Progenitor cell of endocrine pancreas (in vitro differentiated cells): ENCODE measurements at places on chromosomes 1 and 21. TPM values are rescaled to one million over a fixed set of nuclear protein-coding genes. Genes with fewer than 3 reads are reported as not detected.

DNA sequence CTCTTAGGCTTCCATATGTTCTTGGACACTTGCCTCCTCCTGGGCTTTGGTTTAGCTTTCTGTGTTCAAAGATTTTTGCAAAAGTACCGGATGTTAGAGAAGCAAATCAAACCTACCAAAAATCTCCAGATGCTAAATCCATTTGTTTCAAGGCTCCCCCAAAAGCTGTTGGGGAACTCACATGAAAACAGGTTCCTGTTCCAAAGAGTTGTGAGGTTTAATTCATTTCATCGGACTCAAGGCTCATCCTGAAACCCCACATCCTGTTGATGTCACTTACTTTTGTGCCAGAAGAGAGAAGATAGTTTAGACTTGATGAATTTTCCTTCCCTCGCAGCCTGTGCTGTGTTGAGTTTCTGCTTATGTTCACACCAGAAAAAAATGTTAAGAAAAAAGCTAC, 41.7 kb upstream of the RXRG start:
- DNase-seq, result no peak
- H3K27me3 ChIP-seq, result peaks cover 21% of the 10 kb centered on the region
- no peak overlapping the region for H3K4me3 ChIP-seq
- H3K4me1 ChIP-seq, result no peaks in the 10 kb centered on the region

TLR5 gene
- 3.2 and 3.9 TPM in 2 replicates for total RNA-seq

DNA sequence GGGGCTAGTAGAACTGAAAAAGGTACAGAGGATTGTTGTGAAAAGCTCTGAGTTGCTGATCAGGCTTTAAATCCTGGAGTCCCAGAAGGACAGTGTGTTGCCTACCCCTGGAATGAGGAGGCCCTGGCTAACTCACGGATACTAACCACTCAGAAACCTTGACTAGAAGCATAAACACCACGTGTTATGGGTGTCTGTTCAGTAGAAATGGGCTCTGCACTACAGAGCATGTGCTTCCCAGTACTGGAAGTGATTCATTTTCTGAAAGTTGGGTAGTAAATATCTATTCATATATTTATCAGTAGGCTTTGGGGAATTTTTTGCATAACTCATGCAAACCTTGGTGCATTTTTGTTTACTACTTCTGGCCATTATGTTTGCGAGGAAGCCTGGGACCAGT, 15.1 kb upstream of the CLCA1 start:
- H3K4me3 ChIP-seq, result no peak overlapping the region
- no peak for DNase-seq
- H3K36me3 ChIP-seq, result no peaks in the 10 kb centered on the region
- no peaks in the 10 kb centered on the region for H3K4me1 ChIP-seq
- H3K27me3 ChIP-seq, result no peaks in the 10 kb centered on the region
- H3K27ac ChIP-seq, result no peak overlapping the region

OR2M3 gene
- not detected in 2 replicates for total RNA-seq

NUDT4B gene
- total RNA-seq, result 0.78 and 1.7 TPM in 2 replicates

- DNase-seq, result no peak
- H3K4me1 ChIP-seq, result peaks cover 9% of the 10 kb centered on the region
- no peak overlapping the region for H3K27ac ChIP-seq
- H3K36me3 ChIP-seq, result peaks cover 36% of the 10 kb centered on the region
- H3K27me3 ChIP-seq, result no peaks in the 10 kb centered on the region
- no peak overlapping the region for H3K4me3 ChIP-seq
Observed at GRCh38 chr1:114454539-114454938, 56.5 kb downstream of the TRIM33 start.

GRCh38 chr1:113515498-113515897, 125.2 kb downstream of the MAGI3 start:
- H3K27ac ChIP-seq, result no peak overlapping the region
- no peaks in the 10 kb centered on the region for H3K27me3 ChIP-seq
- peaks cover 17% of the 10 kb centered on the region for H3K4me1 ChIP-seq
- no peak for DNase-seq
- no peak overlapping the region for H3K4me3 ChIP-seq

- H3K27ac ChIP-seq, result no peak overlapping the region
- no peak overlapping the region for H3K4me3 ChIP-seq
- DNase-seq, result no peak
- H3K4me1 ChIP-seq, result peaks cover 2% of the 10 kb centered on the region
- peaks cover 84% of the 10 kb centered on the region for H3K27me3 ChIP-seq
- no peaks in the 10 kb centered on the region for H3K36me3 ChIP-seq
Observed at GRCh38 chr1:159869173-159869572, 6.7 kb upstream of the VSIG8 start.

CD160 gene
- total RNA-seq, result not detected in 2 replicates

RGS1 gene
- total RNA-seq, result 0.26 and 0.42 TPM in 2 replicates

DNA sequence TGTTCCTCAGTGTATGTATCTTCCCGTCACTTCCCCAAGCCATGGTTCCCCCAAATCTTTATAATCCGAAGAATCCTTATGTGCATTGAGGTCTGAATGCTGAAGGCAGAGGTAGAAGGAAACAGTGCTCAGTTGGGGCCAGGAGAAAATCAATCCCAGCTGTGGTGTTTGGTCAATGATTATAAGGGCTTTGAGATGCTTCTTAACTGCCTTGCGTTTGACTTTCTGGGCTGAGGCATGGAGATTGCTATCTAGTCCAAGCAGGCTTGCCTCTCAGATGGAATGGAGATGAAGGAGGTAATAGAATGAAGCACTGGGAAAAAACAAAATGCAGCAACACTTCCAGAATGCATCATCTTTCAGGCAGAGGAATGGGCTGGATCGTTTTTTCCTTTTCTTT, 3.6 kb upstream of the MAP1LC3C start:
- no peaks in the 10 kb centered on the region for H3K36me3 ChIP-seq
- H3K27me3 ChIP-seq, result peaks cover 13% of the 10 kb centered on the region
- H3K4me3 ChIP-seq, result no peak overlapping the region
